ENCODE measurements at places on chromosomes 3 and 15.

DNA sequence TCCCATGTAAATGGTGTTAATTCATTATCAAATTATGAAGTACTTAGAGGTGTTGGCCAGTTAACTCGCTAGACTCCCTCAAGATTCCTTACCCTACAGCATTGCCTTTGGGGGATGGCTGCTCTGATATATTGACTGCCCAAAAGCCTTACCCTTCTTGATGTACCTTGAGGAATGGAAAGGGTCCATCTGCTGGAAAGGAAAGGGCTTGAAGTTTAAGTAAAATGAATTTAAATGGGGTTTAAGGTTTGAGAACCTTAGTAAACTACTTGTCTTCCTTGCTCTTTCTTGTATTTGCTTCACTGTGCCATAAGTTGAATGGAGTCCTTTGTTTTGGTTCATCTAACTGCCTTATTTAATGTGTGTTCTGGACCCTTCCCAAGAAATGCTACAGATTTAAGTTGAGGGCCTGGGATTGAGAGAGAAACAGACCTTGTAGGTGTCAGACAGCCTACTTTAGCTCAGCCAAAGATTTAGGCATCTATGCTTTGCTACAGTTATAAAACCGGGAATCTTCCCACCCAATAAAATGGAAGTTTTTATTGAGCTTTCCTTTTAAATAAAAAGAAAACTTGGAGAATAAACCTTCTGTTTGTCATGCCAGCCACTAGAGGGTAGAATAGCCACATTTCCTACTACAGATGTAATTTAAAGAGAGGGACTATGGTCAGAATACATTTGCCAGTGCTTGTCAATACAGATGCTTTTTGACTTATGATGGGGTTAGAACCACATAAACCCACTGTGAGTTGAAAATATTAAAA is 25.3 kb downstream of the CMSS1 start:
- no peak for DNase-seq

GRCh38 chr15:44157679-44158078 is 37.4 kb downstream of the FRMD5 start:
- no peak for DNase-seq

DNA sequence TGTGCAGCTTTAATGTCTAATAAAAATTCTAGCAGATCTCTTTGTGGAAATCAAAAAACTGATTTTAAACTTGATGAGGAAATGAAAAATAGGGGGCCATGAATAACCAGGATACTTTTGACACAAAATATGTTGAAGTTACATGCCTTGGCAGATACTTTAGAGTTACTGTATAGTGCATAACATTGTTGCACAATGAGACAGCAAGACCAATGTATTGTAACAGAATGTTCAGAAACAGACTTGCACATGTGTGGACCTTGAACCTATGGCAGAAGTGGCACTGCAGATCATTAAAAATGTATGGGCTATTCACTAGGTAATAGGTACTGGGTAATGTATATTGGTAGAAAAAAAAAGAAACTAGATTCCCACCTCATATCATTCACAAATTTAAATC is 343.0 kb upstream of the ARL6 start:
- DNase-seq, result no peak

GRCh38 chr3:61157414-61157813 is 93.8 kb downstream of the FHIT start:
- DNase-seq, result no peak

- no peak for DNase-seq
Measured at GRCh38 chr3:176362191-176362731, 835.0 kb downstream of the TBL1XR1 start.

DNA sequence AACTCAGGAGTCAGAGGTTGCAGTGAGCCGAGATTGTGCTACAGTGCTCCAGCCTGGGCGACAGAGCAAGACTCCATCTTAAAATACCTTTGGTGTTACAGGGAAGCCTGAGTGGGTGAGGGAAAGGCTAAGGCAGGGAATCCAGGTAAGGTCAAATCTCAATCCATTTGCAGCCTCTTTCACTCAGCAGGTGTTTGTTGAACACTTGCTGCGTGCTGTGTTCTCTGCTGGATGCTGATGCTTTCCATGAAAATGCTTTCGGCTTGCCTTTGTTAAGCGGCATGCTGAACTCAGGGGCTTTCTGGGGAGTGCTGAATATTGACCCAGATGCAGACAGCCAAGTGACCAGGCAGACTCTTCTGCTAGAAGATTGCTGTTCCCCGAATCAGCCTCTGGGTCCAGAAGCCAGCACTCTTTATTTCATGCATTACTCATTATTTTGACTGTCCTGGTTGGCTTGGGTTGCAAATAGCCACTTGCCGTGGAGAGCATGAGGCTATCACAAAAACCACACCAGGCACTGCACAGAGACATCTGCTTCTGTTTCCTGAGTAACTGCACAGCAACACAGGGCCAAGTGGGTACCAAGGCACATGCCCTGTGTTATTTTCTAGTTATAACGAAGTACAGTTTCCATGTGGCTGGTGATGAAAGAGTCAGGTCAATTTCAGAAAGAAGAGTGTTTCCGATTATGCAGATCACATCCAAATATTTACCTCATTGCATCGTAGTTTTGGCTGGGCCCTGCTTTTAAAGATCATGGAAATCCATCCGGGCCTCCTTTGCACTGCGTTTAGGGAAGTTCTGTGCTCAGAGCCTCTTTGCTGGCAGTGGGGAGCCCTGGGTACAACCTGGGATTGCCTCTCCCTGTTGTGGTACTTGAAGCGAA is 88.6 kb downstream of the THSD4 start:
- DNase-seq, result no peak

- no peak for DNase-seq
Measured at GRCh38 chr3:132596816-132597433, at the start of gene ACKR4. Gene ACKR4 (plus strand): TSS chr3:132597270. CDS start chr3:132600398, 3,128 bp downstream.

GRCh38 chr15:98085003-98085639 is 124.6 kb downstream of the ARRDC4 start:
- no peak for DNase-seq

- DNase-seq, result no peak
Measured at GRCh38 chr3:39202094-39202493, 9.7 kb upstream of the XIRP1 start.

DNA sequence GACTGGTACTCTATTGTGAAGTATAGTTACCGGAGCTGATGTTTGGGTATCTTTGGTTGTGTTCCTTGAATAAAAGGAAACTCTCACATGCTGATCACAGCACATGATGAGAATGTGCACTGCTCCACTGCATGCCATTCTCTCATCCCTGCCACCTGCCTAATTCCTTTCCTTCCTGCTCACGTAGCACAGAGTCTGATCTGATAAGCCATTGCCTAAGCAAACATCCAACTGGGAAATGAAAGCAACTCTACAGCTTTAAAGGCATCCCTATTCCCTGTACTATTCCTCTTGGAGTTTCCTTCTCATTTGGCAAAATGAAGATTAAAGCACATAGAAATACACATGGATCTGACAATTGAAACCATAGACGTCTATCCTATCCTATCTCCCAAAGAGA is 359.8 kb downstream of the C3orf38 start:
- no peak for DNase-seq

GRCh38 chr15:76636059-76636458 is 269.1 kb downstream of the SCAPER start:
- no peak for DNase-seq

GRCh38 chr3:133159498-133160475 is 121.6 kb downstream of the TMEM108 start:
- DNase-seq, result no peak

- DNase-seq, result no peak
Measured at GRCh38 chr3:89957451-89957850, 850.0 kb downstream of the EPHA3 start.

DNA sequence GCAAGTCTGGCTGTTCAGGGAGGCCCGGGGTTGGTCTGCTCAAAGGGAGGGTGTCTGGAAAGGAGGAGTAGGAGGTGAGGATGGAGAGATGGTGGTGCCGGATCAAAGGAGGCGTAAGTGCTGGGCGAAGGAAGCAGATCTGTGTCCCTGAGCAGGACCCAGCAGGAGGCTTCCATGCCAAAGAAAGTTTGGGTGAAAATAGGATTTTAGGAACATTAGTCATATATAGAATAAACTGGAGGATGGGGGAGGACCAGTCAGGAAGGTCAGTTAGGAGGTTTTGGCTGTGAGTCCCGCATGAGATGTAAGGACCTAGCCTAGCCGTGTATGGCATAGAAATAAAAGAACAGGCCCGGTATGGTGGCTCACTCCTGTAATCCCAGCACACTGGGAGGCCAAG is 28.6 kb upstream of the VPS8 start:
- no peak for DNase-seq

GRCh38 chr3:147428326-147428725 is 19.2 kb downstream of the ZIC1 start:
- DNase-seq, result no peak

Measured in activated naive CD4-positive, alpha-beta T cell treated with anti-CD3 and anti-CD28 coated beads, Interleukin-2, amount 50 U/mL, for 72 hours (primary cell).